ENCODE measurements at places on chromosomes 16 and 17.

- H3K27me3 ChIP-seq, result no peaks in the 10 kb centered on the region
- peak overlapping the region; percentile 25 for H3K27ac ChIP-seq
- peak; percentile 60 for DNase-seq
- peaks cover 62% of the 10 kb centered on the region for H3K36me3 ChIP-seq
These were observed 2.9 kb downstream of the SRSF2 start for GRCh38 chr17:76734080-76734840.

GRCh38 chr17:40980596-40980995 lies 3.5 kb downstream of the KRT40 start:
- H3K4me1 ChIP-seq, result peaks cover 8% of the 10 kb centered on the region
- DNase-seq, result peak; percentile 33
- no peaks in the 10 kb centered on the region for H3K36me3 ChIP-seq
- H3K27me3 ChIP-seq, result no peaks in the 10 kb centered on the region

DNA sequence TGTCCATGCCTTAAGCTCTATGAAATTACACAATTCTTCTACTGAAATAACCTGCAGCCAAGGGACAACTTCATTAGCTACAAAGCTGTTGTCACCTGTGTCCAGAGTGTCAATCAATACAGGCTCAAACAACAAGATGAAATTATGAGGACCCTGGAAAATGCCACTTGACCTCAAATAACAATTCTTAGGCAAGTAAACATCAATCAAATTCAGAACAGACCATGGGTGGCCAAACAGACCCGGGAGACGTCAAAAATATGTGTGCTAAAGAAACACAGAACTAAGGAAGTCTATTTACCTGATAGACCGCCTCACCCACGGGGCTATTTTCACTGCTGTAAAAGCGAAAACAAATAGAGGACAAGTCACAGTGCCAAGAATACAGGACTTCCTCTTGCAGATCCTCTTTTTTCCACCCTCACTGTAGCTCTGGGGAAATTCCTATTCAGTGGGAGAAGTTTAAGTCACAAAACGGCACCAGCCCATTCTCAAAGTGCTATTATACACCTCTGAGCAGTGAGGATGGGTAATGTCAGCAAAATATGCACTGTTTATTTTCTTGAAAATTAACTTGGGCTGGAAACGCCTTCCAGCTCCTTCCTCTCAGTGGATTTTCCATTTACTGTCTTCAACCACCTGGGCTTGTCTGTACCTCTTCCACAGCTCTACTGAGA lies 2.7 kb downstream of the LITAF start:
- no peaks in the 10 kb centered on the region for H3K27me3 ChIP-seq
- peak; percentile 38 for DNase-seq
- no peak overlapping the region for H3K4me3 ChIP-seq
- peaks cover 18% of the 10 kb centered on the region for H3K4me1 ChIP-seq

GRCh38 chr16:65932350-65933072 lies 434.0 kb upstream of the CDH5 start:
- H3K27ac ChIP-seq, result no peak overlapping the region
- no peaks in the 10 kb centered on the region for H3K36me3 ChIP-seq
- H3K27me3 ChIP-seq, result no peaks in the 10 kb centered on the region

DNA sequence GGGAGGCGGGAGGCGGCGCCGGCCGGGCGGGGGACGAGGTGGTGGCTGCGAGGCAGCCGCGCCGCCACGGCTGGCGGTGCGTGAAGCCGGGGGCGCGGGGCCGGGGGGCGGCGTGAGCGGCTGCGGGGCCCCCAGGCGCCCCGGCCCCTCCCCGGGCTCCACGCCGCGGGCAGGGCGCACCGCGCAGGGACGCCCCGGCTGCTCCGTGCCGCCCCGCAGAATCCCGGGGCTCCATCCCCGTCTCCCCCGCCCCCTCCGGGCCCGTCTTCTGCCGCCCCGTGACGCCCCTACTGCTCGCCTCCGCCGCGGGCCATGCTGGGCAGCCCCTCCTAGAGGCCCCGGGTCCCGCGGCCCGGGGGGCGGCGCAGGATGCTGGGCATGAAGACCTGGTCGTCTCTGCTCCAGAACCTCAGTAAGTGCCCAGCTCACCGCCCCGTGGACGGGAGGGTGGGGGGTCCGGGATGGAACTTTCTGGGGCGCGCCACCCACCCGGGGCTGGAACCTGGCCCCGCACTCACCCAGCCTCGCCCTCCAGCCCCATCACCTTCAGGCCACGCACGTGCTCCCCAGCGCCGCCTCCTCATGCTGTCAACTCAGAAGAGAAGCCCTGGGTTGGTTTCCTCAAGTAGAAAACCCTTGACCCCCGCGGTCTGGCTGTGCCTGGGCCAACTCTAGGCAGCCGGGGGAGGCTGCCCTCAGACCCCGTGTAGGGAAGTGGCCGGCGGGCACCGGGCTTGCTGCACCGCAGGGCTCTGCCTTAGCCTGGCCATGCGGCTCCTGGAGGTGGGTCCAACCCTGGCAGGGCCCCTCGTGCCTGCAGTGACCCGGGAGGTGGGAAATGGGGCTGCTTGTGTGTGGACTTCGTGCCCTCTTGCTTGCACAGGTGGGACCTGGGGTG lies 150.2 kb upstream of the GSE1 start:
- DNase-seq, result no peak
- no peaks in the 10 kb centered on the region for H3K36me3 ChIP-seq
- H3K4me1 ChIP-seq, result peaks cover 68% of the 10 kb centered on the region
- no peak overlapping the region for H3K4me3 ChIP-seq

GRCh38 chr17:31425282-31426040 lies 34.0 kb downstream of the RAB11FIP4 start:
- H3K4me3 ChIP-seq, result no peak overlapping the region
- no peak overlapping the region for H3K27ac ChIP-seq
- H3K36me3 ChIP-seq, result no peaks in the 10 kb centered on the region
- peaks cover 7% of the 10 kb centered on the region for H3K4me1 ChIP-seq
- H3K27me3 ChIP-seq, result peaks cover 56% of the 10 kb centered on the region
- DNase-seq, result no peak

DNA sequence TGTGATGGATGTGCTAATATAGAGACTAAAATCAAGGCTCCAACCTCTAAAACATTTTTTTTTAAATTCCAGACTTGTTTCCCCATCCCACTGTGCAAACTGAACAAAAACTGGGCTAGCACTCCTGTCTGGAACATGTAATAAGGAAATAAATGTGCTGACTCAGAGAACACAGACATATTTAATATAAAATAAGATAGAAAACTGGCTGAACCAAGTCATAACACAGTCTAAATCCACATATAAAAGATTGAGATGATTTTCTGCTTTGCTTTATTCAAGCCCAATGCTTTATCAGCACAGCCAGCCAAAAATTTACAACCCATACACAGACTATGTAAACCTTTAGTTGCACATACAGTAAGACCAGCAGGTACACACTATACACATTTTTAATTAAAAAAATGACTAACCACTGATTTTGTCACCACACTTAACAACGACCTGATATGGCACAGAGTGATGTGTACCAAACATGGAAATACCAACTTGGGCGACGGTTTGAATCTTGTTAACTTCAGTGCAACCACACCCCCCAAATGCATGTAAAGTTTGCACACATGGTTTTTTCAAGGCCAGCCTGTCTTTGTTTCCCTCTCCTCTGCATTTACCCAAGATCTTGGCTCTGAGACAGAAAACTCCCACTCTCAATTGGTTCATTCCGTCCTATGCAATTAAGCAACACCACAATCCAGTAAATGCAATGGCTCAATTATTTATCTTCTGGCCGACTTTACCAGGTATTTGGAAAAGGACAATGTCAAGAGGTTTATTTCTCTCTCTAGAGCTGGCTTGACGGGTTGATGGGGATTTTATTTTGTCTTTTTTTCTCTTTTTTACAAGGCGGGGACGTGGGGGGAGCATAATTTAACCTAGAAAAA lies 1.2 kb downstream of the STAT3 start:
- no peaks in the 10 kb centered on the region for H3K36me3 ChIP-seq
- H3K4me1 ChIP-seq, result peaks cover 6% of the 10 kb centered on the region
- peak overlapping the region; percentile 98 for H3K4me3 ChIP-seq
- H3K27me3 ChIP-seq, result no peaks in the 10 kb centered on the region
- DNase-seq, result peak; percentile 80
- peak overlapping the region; percentile 9 for H3K27ac ChIP-seq

GRCh38 chr17:38720941-38721340 lies 9.2 kb upstream of the CISD3 start:
- DNase-seq, result no peak
- H3K27me3 ChIP-seq, result no peaks in the 10 kb centered on the region
- H3K27ac ChIP-seq, result no peak overlapping the region
- H3K36me3 ChIP-seq, result peaks cover 68% of the 10 kb centered on the region

DNA sequence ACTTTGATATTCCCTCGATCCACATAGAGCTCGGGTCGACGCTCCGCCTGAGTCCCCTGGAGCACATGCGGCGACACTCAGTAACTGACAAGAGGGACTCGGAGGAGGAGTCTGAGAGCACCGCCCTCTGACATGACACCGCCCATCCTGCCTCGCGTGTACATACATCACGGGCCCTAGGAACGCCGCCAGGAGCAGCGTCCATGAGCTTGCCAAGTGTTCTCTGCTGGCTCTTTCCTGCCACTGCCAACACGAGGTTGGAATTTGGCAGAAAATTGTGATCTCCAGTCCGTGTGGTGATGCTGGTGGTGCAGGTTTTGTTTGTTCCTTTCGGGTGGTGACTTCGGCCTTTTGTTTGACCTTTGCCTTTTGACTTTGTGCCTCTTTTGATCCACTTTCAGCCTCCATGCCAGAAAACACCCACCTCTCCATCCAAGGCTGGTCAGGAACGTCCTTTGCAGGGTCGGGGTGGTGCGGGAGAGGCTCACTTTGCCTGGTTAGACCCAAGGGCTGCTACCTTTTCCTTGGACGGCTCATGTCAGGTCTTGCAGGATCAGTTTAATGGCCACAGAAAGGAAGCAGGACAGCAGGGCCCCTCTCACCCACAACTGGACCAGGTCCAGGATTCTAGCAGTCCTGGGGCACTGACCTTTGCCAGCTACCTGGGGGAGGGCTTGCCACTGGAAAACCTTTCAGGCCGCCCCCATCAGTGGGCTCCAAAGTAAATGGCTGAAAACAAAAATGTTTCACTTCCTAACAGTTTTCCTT lies 27.6 kb downstream of the ELAC2 start:
- peaks cover 55% of the 10 kb centered on the region for H3K36me3 ChIP-seq
- no peak overlapping the region for H3K4me3 ChIP-seq
- peaks cover 6% of the 10 kb centered on the region for H3K4me1 ChIP-seq

- H3K36me3 ChIP-seq, result no peaks in the 10 kb centered on the region
- H3K27me3 ChIP-seq, result no peaks in the 10 kb centered on the region
- H3K4me3 ChIP-seq, result no peak overlapping the region
- H3K27ac ChIP-seq, result no peak overlapping the region
- H3K4me1 ChIP-seq, result no peaks in the 10 kb centered on the region
These were observed 30.6 kb downstream of the LYRM1 start for GRCh38 chr16:20931066-20931600.

- no peak overlapping the region for H3K4me3 ChIP-seq
- no peak overlapping the region for H3K27ac ChIP-seq
- peaks cover 4% of the 10 kb centered on the region for H3K4me1 ChIP-seq
- DNase-seq, result no peak
These were observed 175.2 kb downstream of the CCDC182 start for GRCh38 chr17:57569853-57570252.

DNA sequence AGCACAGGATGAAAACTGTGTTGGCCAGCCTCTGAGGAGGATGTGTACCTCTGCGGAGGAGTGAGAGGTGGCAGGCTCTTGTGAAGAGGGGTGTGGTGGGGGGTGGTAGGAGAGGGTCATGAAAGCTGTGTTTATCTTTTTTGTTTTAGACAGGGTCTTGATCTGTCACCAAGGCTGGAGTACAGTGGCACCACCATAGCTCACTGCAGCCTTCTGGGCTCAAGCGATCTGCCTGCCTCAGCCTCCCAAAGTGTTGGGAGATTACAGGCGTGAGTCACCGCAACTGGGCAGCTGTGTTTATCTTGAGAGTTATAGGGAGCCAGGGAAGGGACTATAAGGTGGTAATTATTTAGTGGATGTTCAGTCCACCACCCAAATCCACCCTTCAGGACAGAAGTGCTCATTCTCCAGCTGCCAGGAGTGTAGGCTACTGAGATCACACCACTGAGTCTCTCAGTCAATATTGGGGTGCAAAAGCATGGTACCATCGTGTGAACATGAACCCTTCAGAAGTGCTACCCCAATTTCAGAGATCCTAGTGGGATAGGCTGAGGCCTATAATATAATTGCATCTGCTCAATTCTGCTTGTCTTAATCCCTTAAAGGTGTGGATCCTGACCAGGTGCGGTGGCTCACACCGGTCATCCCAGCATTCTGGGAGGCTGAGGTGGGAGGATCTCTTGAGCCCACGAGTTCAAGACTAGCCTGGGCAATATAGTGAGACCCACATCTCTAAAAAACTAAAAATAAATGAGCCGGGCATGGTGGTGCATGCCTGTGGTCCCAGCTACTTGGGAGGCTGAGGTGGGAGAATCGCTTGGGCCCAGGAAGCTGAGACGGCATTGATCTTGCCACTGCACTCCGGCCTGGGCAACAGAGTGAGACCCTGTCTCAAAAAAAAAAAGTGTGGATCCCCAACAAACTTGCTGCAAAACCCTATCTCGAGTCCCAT lies 788 bp upstream of the EXOC3L1 start:
- no peak overlapping the region for H3K4me3 ChIP-seq
- peak; percentile 71 for DNase-seq
- peaks cover 36% of the 10 kb centered on the region for H3K4me1 ChIP-seq
- H3K27me3 ChIP-seq, result no peaks in the 10 kb centered on the region
- H3K27ac ChIP-seq, result no peak overlapping the region
- peaks cover 26% of the 10 kb centered on the region for H3K36me3 ChIP-seq

GRCh38 chr17:37648555-37648954 lies 5.3 kb upstream of the DDX52 start:
- H3K27me3 ChIP-seq, result peaks cover 34% of the 10 kb centered on the region
- peak overlapping the region; percentile 78 for H3K27ac ChIP-seq
- H3K4me3 ChIP-seq, result no peak overlapping the region
- peak; percentile 81 for DNase-seq
- H3K4me1 ChIP-seq, result peaks cover 1% of the 10 kb centered on the region

- H3K4me1 ChIP-seq, result peaks cover 19% of the 10 kb centered on the region
- H3K36me3 ChIP-seq, result no peaks in the 10 kb centered on the region
- H3K4me3 ChIP-seq, result no peak overlapping the region
- no peak overlapping the region for H3K27ac ChIP-seq
- no peak for DNase-seq
- H3K27me3 ChIP-seq, result peaks cover 76% of the 10 kb centered on the region
These were observed 1.3 kb downstream of the SMPD3 start for GRCh38 chr16:68446681-68447652.

- H3K4me3 ChIP-seq, result no peak overlapping the region
- H3K27me3 ChIP-seq, result no peaks in the 10 kb centered on the region
- peaks cover 10% of the 10 kb centered on the region for H3K4me1 ChIP-seq
- peak; percentile 11 for DNase-seq
- H3K27ac ChIP-seq, result peak overlapping the region; percentile 86
These were observed 32.2 kb downstream of the SPOP start for GRCh38 chr17:49645654-49646053.

GRCh38 chr17:38434178-38434665 lies 6.0 kb downstream of the ARHGAP23 start:
- no peaks in the 10 kb centered on the region for H3K27me3 ChIP-seq
- no peak overlapping the region for H3K4me3 ChIP-seq
- no peak for DNase-seq

GRCh38 chr17:71790791-71791190 lies 330.0 kb upstream of the SOX9 start:
- no peak overlapping the region for H3K27ac ChIP-seq
- peak overlapping the region; percentile 19 for H3K4me3 ChIP-seq
- H3K36me3 ChIP-seq, result no peaks in the 10 kb centered on the region
- DNase-seq, result peak; percentile 4
- no peaks in the 10 kb centered on the region for H3K27me3 ChIP-seq
- no peaks in the 10 kb centered on the region for H3K4me1 ChIP-seq

GRCh38 chr16:54076006-54076504 lies 210.5 kb downstream of the IRX3 start:
- no peak overlapping the region for H3K4me3 ChIP-seq
- H3K27me3 ChIP-seq, result no peaks in the 10 kb centered on the region
- peaks cover 12% of the 10 kb centered on the region for H3K4me1 ChIP-seq
- DNase-seq, result no peak
- H3K36me3 ChIP-seq, result no peaks in the 10 kb centered on the region

Data from mesenchymal stem cell (in vitro differentiated cells and primary cell).